ENCODE measurements at places on chromosomes 3 and 15. TPM values are rescaled to one million over a fixed set of nuclear protein-coding genes. Genes with fewer than 3 reads are reported as not detected.

DISP2 gene
- total RNA-seq, result 0.14 TPM

KCNAB1 gene
- not detected for total RNA-seq

STRIT1 gene
- not detected for total RNA-seq

GABRR3 gene
- total RNA-seq, result not detected

DUOX1 gene
- total RNA-seq, result under 0.01 TPM

FGF12 gene
- total RNA-seq, result not detected

All from placental pericyte (primary cell).